ENCODE measurements at places on chromosomes 4 and X.

- no peak for DNase-seq
These were observed 58.5 kb downstream of the HADH start for GRCh38 chr4:108048157-108048556.

DNA sequence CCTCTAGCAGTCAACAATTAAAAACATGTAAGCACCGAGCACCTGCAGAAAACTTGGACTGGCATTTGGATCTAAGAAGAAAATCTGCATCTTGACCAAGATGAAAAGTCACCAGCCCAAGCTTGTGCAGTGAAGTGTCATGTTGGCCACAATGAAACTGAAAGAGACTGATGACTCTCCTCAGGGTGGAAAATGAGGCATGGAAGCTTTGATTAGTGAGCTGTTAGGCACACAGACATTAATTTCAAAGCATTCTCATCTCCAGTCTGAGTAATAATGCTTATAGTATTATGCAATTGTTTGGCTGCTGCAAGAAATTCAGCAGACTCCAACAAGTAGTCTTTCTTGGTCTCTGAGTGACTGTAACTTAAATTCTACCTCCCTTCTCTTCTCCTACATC is 150.1 kb downstream of the AR start:
- peak; percentile 60 for DNase-seq

- peak; percentile 24 for DNase-seq
These were observed 51.5 kb upstream of the ARHGAP24 start for GRCh38 chr4:85423431-85423830.

DNA sequence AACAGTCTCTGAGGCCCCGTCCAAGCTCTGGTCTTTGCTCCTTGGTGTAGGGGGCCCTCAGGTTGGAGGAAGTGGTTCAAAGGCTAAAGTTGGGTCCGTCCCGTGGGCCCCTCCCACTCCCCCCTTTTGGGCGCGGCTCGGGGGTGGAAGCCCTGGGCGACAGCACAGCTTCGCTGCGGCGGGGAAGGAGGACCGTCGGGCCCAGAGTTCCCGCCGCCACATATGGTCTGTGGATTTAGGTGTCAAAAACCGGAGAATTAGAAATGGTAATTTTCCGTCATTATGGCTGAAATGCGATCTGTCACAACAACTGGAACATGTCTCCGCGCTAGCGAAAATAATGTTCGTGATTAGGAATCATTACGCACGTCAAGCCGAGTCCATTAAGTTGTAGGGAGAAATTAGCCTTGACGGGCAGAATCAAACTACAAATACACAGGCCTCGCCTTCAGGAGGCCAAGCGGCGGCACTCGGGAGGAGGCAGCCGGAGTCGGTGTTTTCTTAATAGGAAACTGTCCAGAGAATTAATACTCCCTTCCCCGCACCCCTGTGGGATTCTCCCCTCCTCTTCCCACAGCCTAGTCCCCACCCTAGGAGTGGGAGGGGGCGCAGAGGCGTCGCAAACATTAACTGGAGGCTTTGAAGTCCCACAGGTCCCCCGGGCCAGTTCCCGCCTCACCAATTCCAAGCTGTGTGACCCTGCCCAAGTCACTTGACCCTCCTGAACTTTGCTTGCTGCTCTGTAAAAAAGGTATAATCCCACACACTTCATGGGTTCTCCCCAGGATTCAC is 15.0 kb downstream of the NKX3-2 start:
- DNase-seq, result no peak

DNA sequence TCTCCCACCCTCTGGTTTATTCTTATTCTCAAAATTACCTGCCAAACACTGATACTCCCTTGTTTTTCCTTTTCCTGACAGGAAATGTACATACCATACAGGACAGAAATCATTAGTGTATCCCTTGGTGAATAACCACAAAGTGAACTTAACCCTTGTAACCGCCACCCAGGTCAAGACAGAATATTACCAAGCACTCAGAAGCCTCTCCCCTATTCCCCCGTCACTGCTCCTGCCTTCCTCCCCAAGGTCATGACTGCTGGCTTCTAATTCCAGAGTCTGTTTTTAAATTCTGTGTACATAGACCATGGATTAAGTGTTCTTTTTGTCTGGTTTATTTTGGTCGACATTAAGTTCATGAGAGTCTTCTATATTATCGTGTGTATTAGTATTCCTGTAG is 37.7 kb downstream of the HTT start:
- no peak for DNase-seq

DNA sequence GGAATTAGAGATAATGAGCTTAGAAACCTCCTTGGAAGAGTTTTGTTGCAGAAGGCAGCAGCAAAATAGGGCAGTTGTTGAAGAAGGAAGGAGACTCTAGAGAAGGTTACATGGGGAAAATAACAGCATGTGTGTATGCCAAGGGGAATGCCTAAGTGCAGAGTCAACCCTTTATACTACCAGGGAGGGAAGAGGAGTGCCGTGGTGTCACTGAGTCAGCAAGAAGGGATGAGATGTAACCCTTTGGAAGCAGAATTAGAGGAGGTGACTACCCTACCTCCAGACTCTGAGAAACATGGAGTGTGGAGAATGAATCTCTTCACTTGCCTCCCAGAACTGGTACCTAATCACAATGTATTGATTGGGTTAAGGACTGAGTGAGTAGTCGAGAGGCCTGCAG is 6.7 kb upstream of the GABRE start:
- DNase-seq, result peak; percentile 81

DNA sequence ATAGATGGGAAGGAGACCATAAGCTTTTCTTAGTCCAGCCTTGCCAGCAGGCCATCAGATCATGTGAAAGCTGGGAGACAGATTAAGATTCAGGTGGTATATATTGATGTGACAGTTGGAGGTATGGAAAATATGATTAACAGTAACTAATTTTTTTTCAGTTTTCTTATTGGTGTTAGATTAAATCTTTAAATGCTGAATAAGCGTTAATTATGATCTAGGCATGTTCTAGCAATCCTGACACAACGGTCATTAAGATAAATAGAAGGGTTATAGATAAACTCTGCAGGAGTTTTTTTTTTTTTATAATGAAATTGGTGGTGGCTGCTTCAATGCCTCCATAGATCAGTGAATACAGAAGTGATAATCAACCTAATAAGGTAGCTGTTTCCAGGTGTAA is 649.5 kb upstream of the TENM3 start:
- DNase-seq, result no peak

DNA sequence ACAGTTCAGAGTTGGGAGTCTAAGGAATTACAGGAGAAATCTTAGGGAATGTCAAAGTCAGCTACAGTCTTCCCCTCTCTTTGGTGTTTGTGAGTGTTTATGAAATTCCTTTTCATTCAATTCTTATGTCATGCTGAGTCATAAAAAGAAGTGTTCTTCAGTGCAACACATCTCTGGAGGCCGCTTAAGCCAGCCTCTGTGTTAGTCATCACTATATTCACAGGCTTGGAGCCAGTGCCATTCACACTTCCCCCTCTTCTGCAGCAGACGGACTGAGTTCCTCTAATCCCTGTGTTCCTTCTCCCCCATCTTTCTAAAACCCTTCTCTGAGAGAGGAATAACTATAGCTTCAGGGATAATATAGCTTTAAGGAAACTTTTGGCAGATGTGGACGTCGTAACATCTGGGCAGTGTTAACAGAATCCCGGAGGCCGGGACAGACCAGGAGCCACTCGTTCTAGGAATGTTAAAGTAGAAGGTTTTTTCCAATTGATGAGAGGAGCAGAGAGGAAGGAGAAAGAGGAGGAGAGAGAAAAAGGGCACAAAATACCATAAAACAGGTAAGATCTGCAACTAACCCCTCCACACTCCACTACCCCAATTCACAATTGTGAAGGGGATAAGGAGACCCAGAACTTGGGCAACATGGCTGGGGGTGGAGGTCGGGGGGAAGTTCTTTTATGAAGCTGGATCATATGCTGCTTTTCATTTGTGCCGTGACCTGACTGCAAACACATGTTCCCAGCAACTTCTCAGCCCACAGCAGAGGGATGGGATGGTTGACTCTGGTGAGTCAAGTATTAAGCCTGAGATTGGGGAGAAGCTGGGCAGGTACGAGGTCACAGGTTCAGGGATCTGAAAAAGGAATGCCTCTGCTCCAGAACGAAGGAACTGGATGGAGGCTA is at the start of gene SRPX2:
TSS of gene SRPX2 (plus strand) at position 244 of the 905 bp plus-strand sequence. CDS start 2,124 bp downstream, outside the sequence.
- peak; percentile 92 for DNase-seq

- no peak for DNase-seq
These were observed 2.8 kb upstream of the AMTN start for GRCh38 chr4:70515367-70516250.

- no peak for DNase-seq
These were observed 32.4 kb downstream of the PRMT9 start for GRCh38 chr4:147651563-147651962.

DNA sequence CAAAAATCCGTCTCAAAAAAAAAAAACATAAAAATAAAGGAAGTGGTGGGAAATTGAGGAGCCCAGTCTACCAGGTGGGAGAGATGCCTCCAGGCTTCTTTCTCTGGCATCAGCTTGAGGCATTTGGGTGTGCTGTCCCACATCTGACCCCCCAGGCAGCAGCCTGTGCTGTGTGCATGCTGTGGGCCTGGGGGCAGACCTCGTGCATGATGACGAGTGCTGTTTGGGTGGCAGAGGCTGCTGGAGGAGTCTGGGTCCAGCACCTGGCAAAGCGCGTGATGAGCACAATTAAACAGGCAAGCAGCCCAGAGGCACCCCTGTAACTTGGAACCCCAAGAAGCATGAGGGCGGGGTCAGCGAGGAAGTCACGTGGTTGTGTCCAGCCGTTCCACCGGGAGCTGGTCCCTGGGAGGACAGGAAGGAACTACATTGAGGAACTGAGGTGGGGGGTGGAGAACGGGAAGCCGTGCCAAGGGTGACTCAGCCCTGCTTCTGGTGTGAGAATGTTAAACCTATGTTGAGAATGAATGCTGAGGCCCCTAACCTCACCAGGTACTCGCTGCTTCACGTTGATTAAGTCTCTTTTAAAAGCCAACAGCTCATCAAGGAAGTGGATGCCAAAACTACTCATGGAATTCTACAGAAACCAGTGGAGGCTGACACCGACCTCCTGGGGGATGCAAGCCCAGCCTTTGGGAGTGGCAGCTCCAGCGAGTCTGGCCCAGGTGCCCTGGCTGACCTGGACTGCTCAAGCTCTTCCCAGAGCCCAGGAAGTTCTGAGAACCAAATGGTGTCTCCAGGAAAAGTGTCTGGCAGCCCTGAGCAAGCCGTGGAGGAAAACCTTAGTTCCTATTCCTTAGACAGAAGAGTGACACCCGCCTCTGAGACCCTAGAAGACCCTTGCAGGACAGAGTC is 6.1 kb downstream of the TACC3 start:
- peak; percentile 77 for DNase-seq

- peak; percentile 49 for DNase-seq
These were observed 115.8 kb upstream of the FAT4 start for GRCh38 chr4:125198916-125199315.

DNA sequence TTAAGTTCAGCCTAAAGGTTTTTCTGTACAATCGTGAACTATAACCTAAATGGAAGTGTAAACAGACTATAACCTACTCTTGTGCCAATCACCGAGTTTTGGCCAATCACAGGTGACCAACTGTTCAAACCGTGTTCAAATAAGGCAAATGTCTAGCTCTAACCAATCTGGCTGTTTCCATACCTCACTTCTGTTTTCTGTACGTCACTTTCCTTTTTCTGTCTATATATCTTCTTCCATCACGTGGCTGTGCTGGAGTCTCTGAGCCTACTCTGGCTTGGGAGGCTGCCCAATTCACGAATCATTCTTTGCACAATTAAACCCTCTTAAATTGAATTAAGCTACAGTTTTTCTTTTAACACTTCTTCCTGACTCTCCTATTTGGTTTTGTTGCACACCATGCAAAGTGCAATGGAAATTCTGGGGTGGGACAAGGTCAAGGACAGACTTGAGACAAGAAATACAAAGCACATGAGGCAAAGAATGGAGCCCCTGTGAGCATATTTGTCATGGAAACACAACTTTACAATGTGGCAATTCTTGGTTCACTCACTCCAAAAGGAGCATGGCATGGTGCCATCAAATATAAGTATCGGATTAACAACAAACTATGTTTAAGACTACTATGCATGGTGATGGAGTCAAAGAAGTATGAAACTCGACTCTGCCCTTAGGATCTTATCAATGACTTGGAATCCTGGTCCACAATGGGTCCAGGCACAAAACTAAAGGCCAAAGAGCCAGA is 115.7 kb upstream of the FAM9B start:
- DNase-seq, result peak; percentile 28

GRCh38 chr4:47913861-47914219 is 543 bp downstream of the NFXL1 start:
- no peak for DNase-seq

- no peak for DNase-seq
These were observed 1178.4 kb upstream of the PCDH7 start for GRCh38 chr4:29541757-29542156.

- DNase-seq, result peak; percentile 82
These were observed 30.4 kb downstream of the KIT start for GRCh38 chr4:54687887-54688841.

DNA sequence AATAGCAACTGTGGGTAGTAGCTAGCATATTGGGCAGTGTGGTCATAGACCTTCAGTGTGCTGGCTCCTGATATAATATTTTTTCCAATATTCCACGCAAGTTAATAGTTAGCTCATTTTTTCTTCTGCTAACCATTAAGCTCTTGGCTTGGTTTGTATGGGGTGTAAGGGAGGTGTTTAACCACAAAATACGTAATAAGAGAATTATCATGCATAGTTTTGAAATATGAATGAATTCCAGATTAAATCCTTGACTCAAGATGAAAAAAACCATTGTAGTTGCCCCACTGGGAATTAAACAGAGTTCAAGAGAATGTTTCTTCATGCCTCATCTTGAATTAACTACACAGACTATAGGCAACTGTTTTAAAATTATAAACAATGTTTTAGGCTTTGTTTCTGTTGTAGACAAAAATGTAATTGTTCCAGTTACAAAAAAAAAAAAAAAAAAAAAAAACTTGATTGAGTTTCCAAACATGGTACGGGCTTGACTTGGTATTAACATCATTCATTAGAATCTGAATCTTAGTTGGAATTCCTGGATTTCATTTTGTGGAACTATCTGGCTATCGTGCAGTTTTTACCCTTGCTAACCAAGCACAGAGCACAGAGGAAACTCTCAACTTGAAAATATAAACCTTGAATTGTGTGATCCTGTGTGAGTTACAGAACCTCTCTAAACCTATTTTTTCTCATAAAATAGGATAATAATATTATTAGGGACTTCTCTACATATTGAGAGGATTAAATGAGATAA is 28.4 kb downstream of the CXCL1 start:
- DNase-seq, result peak; percentile 96

- DNase-seq, result no peak
These were observed 765.3 kb upstream of the GRIA3 start for GRCh38 chrX:122418758-122419157.

- no peak for DNase-seq
These were observed 18.0 kb downstream of the RHOH start for GRCh38 chr4:40214661-40215418.

- DNase-seq, result peak; percentile 84
These were observed 64.2 kb upstream of the PJA1 start for GRCh38 chrX:69229436-69229835.

DNA sequence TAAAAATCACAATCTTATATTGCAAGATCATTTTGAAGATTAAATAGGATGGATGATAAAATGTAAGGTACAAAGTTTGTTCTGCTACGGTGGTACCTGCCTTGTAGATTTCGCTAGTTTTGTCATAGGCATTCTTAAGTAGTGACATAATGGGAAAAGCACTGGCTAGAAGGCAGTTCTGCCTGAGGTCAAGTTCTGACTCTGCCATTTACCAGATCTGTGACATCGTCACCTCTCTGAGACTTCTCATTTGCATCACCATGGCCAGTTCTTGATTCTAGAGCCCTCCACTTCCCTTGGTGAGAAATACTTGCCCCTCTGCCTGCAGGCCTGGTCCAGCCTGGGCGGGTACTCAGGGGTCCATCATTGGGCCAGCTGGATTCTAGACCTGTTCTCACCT is 85.2 kb downstream of the HS3ST1 start:
- DNase-seq, result no peak

- DNase-seq, result no peak
These were observed 836.0 kb downstream of the PDHA2 start for GRCh38 chr4:96675896-96676295.
